ENCODE measurements at places on chromosomes 2 and 18.

GRCh38 chr18:48882379-48882778 is 68.4 kb downstream of the SMAD7 start:
- no peak for DNase-seq

GRCh38 chr2:118738524-118739308 is 108.7 kb downstream of the EN1 start:
- no peak for DNase-seq

- DNase-seq: no peak
Observed at GRCh38 chr2:119431976-119432850, 559 bp downstream of the TMEM37 start.

DNA sequence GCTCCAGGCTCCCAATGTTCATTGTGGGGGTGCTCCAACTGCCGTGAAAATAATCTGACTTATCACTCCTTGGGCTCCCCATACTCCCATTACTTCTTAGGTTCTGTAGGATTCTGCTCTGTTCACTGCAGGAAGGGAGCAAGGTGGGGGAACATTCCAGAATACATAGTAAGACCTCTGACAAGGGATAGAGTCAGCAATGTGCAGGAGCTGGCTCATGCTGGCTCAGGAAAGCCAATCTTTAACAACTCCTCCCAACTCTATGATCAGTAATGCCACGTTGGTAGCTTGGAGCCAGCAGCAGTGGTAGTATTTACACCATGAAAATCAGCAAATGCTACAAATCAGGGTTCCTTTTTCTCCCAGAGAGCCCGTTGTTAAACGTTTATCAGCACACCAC is 44.4 kb downstream of the FECH start:
- DNase-seq: no peak

- no peak for DNase-seq
Observed at GRCh38 chr2:11444737-11445136, 21.2 kb downstream of the E2F6 start.

- DNase-seq: no peak
Observed at GRCh38 chr2:100214265-100214971, 72.0 kb upstream of the AFF3 start.

GRCh38 chr18:9673296-9674251 is 34.5 kb upstream of the RAB31 start:
- DNase-seq: peak; percentile 2

DNA sequence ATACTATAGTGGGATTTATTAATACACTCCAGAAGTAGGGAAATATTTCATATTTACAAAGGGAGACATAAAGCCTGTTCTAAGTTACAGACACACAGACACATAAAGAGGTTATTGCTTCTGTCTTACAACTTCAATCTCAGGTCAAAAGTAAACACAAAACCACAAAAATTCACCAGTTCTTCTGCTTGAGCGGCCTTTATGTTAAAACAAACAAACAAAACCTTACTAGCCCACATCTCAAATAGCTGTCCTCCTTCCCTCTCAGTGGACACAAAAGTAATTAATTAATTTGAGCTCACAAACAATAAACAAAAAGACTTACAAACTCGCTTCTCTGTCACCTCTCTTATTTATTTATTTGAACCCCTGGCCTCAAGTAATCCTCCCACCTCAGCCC is 1.5 kb upstream of the ASNSD1 start:
- no peak for DNase-seq

DNA sequence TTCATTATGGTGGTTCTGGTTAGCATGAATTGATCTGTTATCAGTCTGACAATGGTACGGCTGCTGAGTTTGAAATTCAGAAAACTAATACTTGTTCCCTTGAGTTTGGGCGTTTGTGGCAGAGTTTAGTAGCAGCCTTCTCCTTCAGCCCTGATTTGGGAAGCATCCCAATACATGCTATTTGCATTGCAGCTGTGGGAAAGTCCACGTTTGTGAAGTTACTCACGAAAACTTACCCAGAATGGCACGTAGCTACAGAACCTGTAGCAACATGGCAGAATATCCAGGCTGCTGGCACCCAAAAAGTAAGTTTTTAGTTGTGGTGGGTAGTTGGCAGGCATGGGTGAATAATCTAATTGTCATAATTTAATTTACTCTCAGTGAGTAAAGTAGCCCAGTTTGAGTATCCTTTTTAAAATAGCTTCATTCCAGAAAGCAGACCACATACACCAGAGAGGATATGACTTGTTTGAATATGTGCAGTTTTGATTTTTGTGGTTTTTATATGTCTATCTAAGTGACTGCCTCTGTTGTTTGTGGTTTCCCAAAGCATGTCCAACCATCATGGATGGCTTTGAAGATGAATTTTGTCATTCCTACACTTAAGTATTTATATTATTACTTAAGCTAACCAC is 12.2 kb downstream of the DGUOK start:
- DNase-seq: no peak

DNA sequence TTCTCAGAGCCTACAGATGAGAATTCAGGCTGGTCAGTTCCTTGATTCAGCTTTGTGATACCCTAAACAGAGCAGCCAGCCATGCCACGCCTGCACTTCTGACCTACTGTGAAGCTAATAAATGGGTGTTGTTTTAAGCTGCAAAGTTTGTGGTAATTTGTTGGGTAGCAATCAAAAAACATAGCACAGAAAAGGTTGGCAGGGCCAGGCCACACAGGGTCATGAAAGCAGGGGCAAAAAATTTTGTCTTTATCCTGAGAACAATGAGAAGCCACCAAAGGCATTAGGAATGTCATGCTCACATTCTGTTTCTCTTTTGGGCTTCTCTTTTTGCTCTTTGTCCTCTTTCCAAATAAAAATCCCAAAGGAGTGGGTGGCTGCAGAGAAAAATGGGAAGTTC is 385.9 kb downstream of the TXNL1 start:
- no peak for DNase-seq

DNA sequence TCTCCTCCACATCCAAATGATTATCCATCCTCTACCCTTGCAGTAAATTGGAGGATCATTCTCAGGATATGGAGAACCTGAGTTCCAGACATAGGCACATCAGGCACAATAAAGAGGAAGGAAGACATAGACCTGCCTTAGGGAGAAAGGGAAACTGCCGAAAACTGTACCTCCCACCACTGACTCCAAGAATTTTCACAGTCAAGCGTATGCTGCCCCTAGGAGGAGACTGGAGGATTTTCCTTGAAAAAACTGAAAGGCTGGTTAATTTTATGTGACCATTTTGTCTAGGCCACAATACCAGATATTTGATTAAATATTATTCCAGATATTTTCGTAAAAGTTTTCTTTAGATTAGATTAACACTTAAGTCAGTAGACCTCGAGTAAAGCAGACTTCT is 638.5 kb upstream of the PKDCC start:
- no peak for DNase-seq

DNA sequence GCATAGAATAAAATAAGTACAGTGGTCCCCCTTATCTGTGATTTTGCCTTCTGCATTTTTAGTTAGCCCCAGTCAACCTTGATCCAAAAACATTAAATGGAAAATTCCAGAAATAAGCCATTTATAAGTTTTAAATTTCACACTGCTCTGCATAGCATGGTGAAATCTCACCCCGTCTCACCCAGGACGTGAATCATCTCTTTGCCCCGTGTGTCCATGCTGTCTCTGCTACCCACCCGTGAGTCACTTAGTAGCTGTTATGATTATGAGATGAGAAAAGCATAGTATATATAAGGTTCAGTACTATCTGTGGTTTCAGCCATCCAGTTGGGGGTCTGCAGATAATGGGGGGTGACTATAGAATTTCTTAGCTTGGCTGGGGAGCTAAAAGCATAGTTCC is 67.3 kb downstream of the RHBDD1 start:
- DNase-seq: no peak

GRCh38 chr2:3597567-3597966 is 2.7 kb downstream of the COLEC11 start:
- DNase-seq: no peak

DNA sequence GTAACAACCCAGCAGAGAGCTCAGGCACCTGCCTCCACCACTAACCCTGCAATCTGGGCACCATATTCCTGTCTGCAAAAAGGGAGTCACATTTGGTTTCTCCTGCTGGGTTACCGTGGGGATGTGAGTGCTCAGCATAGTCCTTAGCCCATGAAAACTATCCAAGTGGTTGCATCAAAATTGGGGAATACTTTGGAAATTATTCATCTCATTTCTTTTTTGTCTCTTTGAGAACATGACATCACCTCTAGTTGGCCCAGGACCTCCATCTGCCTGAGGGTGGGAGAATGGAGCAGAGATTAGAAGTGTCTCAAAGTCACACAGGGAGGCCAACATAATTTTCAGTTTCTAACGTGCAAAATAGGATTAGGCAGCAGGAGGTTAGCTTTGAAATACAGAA is 19.3 kb upstream of the SPP2 start:
- DNase-seq: no peak

DNA sequence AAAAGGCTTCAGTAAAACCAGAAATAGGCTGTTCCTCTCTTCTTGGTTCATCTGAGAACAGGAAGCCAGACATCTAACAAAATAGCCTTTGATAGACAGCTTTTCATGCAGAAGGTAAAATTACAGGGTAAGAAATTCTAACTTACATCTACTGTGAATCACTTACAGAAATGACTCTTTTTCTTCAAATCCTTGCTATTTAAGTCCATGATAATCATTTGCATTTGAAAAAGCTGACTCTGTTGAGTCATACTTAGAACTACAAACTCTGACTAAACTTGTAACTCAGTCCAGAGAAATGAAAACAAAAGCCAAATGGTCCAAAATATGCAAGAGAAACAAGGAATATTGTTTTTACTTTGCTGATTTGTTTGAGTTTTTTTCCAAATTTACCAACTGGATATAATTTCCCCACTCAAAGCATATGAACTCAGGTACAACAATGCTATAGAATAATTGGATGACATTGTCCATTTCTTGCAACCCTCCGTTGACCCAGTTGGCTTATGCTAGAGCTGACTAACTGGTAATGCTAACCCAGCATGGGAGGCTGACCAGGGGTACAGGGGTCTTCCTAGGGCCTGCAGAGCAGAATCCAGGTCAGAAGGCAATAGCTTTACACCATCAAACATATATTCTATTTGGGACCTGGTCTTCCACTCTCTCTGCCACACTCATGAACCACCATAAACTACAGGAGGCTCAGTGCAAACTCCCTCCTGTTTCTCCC is 18.8 kb upstream of the MREG start:
- no peak for DNase-seq

GRCh38 chr18:10128921-10129501 is 215.2 kb downstream of the VAPA start:
- no peak for DNase-seq

- no peak for DNase-seq
Observed at GRCh38 chr2:144995482-144995881, 475.6 kb upstream of the ZEB2 start.

- no peak for DNase-seq
Observed at GRCh38 chr2:214560176-214560575, 149.3 kb downstream of the VWC2L start.

GRCh38 chr18:44453505-44453904 is 227.2 kb upstream of the SETBP1 start:
- DNase-seq: no peak

DNA sequence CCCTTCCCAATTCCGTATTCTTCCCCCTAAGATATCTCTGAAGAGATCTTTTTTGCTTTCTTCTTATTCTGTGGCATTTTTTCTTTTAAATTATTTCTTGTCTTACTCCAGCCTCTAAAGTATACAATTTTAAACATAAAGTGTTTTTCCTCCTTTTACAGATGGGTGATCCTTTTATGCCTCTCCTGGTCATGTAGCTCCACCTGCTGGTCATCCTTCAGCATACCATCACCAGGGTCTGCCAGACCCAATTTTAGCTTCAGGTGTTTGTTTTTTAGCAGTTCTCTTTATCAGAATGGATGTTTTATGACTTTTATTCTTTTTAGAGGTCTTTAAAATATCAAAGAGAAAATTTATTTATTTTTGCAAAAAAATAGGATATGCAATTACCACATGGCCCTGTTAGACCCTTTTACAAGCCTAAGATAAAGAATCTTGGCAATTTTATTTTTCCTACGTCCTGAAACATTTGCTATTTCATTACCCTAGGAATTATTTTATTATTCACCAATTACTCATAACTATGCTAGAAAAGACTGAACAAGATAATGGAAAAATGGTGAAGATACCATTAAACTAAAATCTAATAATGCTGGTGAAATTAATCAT is 55.5 kb downstream of the PIGN start:
- peak; percentile 54 for DNase-seq

DNA sequence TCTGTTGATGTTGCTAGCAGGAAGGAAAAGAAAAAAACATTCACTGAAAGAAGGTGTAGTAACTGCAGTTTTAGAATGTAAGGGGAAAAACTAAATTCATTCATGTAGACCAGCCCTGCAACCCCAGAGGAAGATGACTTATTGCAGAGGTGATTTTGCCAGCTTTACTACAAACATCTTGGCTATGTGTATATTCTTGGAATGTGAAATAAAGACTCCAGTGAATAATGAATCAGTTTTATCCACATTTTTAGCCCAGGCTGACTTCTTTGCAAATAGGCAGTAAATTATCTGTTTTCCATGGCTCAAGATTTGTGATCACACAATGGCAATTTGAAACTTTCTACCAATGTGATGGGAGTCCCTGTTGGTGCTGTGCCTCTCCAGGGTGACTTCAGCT is 206.1 kb upstream of the SETBP1 start:
- no peak for DNase-seq

DNA sequence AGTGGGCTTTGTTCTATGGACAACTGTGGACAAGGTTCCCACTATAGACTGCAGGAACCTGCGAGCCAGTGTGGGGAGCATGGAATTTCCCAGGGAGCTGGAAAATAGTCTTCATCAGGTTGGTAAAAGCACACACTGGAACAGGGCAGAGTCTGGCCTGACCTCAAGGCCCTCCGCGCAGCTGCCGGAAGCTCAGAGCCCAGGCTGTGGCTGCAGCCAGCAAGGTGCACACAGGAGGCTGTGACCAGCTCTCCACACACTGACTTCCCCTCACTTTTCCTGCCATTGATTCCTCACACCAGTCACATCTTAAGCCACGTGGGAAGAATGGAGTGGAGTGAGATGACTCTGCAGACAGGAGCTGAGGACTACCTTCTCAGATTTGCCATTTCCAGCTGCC is 19.1 kb downstream of the MAL start:
- no peak for DNase-seq

- DNase-seq: no peak
Observed at GRCh38 chr2:241288324-241288888, 27.1 kb downstream of the HDLBP start.

DNA sequence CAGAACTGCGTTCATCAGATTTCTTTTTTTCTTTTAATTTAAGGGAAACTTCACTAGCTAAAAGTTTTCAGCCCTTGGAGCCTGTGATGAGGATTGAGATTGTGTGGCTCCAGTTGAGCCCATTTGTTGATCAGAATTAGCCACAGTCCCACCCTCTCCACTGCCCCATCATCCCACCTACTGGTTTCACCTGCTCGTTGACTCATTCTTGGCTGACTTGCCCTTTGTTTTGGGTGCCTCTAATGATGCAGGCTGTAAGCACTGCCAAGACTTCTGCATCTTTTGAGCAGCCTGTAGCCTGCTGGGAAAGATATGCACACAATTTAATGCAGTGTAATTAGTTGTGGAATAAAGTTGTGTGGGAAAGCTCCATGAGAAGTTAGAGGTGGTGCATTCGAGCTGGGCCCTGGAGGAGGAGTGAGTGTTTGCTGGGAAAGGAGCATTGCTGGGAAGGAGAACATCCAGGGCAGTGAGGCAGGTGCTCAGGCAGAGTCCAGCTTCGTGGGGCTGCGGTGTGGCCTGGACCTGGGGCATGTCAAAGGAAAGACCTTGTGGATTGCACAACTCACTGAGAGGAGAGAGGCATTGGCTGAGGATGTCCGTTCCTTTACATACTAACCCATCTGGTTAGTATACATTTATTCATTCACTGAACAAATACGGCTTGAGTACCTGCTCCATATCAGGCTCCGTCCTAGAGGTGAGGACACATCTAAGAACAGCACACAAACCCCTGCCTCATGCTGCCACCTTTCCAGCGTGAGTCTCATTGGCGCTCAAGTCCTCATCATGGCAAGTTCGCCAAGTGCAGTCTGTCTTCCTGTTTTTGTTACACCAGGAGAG is 18.2 kb downstream of the ASPRV1 start:
- DNase-seq: no peak
